Calu3 (cell line): ENCODE measurements at places on chromosomes 2 and 18. TPM values are rescaled to one million over a fixed set of nuclear protein-coding genes. Genes with fewer than 3 reads are reported as not detected.

DNA sequence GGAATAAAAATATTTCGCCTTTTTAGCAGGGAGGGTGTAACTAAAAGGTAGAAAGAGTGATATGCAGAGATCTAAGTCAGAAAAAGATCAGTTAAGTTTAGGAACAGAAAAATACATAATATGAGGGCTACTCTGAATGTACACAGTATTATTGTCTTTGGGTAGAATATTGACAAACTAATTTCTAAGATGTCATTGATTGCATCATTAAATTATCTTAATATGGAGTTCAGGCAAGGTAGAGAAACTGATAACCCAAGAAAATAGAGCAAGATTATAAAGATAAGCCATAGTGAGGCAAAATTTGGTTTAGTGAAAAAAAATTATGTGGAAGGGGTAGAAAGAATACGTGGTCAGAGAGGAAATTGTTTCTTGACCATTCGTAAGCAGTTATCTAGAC lies 629.0 kb upstream of the NXPH2 start:
- H3K27ac ChIP-seq, result no peak overlapping the region
- H3K36me3 ChIP-seq, result no peaks in the 10 kb centered on the region
- DNase-seq, result no peak
- H3K27me3 ChIP-seq, result no peaks in the 10 kb centered on the region

- peaks cover 9% of the 10 kb centered on the region for H3K4me1 ChIP-seq
- no peak for DNase-seq
- no peaks in the 10 kb centered on the region for H3K27me3 ChIP-seq
- peaks cover 42% of the 10 kb centered on the region for H3K36me3 ChIP-seq
- H3K27ac ChIP-seq, result no peak overlapping the region
Observed at GRCh38 chr2:229825476-229825875, 96.3 kb downstream of the TRIP12 start.

DNA sequence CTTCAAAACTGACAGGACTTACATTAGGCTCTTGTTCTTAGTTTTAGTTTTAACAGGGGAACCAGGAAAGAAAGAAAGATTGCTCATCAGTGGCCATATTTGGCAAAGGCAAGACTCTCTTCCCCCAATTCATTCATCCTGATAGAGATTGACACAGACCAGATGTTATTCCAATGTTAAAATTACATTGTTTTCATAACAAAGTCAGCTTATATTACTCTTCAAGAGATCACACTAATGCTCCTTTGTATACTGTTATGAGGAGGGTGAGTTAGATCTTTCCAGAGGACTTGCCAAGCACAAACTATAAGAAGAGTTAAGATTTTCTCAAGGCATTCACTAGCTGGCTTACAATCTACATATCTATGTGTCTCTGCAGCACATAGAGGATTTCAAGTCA lies 252.1 kb downstream of the SLC8A1 start:
- no peaks in the 10 kb centered on the region for H3K36me3 ChIP-seq
- no peak overlapping the region for H3K4me3 ChIP-seq
- no peaks in the 10 kb centered on the region for H3K27me3 ChIP-seq

- H3K4me3 ChIP-seq, result no peak overlapping the region
- no peaks in the 10 kb centered on the region for H3K36me3 ChIP-seq
- no peak overlapping the region for H3K27ac ChIP-seq
- no peaks in the 10 kb centered on the region for H3K4me1 ChIP-seq
- DNase-seq, result no peak
Observed at GRCh38 chr2:30193104-30193681, 38.1 kb upstream of the LBH start.

DNA sequence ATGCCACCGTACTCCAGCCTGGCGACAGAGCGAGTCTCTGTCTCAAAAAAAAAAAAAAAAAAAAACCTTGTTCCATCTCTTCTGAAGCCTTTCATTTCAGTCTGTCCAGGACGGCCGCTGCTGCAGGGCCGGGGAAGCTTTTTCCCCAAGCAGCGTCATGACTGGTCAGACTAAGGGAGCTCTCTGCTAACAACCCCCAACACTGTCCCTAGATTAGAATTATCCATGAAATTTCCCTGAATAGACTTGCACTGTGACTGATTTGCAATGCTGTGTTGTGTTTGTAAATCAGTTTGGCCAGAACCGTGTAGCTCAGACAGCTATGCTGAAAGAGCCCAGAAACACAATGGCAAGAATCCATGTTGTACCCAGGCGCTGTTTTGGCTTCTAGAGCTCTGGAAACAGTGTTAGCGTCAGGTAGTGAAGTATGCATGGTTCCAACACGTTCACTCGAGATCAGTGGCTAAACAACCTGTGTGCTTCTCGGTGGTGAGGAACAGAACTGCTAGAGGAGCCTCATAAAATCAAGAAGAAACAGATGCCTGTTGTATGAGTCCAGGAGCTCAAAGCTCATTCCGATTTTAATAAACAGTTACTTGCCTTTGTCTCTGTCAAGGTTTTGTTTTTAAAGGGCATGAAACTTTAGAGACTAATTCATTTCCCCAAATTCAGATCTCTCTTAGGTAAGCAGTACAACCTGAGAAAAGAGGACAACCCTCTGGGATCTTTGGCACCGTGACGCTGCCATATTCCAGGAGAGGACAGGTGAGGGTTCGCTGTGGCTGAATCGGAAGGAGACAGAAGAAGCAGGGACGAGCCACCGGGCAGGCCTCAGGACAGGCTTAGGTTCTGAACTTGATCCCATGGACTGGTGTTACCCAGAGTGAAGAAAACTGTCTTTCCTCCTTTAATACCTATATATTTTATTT lies 43.5 kb downstream of the GORASP2 start:
- no peak for DNase-seq
- peak overlapping the region; percentile 65 for H3K4me3 ChIP-seq
- peaks cover 18% of the 10 kb centered on the region for H3K4me1 ChIP-seq
- H3K36me3 ChIP-seq, result peaks cover 60% of the 10 kb centered on the region
- peak overlapping the region; percentile 70 for H3K27ac ChIP-seq

DNA sequence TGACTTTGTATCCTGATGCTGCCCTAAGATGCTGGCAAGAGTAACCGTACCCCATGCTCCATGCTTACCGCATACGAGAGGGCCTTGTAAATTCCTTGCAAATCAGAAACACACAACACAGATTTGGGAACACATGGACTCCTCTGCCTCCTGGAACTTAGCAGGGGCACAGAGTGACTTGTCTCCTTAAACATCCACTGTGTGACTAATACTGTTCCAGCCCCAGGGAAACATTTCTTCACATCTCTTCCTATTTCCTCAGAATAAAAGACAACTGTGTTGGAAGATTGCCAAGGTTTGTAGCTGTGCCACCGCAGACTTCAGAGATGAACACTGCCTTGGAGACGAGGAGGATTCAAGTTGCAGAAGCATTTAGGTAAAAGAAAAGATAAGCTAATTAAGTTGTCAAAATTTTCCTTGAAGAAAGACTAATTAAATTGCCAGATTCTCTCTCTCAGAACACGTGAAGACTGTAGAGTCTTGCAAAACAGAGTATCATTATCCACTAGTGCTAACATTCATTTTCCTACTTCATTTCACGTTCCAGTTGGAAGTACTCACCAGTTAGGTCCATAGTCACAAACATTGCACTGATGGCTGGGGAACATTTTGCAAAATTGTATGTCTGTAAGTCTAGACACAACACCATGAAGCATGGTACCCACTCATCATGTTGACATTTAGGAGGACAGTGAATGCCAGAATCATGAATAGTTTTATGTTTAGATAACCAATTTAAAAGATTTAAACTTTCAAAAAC lies 188.8 kb downstream of the TSN start:
- H3K27ac ChIP-seq, result no peak overlapping the region
- no peaks in the 10 kb centered on the region for H3K4me1 ChIP-seq
- H3K36me3 ChIP-seq, result no peaks in the 10 kb centered on the region
- no peak for DNase-seq
- H3K27me3 ChIP-seq, result peaks cover 45% of the 10 kb centered on the region

GRCh38 chr18:2884706-2885285 lies 38.0 kb downstream of the EMILIN2 start:
- H3K36me3 ChIP-seq, result no peaks in the 10 kb centered on the region
- H3K27me3 ChIP-seq, result peaks cover 80% of the 10 kb centered on the region
- H3K27ac ChIP-seq, result no peak overlapping the region
- no peak overlapping the region for H3K4me3 ChIP-seq
- DNase-seq, result no peak
- H3K4me1 ChIP-seq, result no peaks in the 10 kb centered on the region

The FLACC1 gene
- total RNA-seq, result 1.2 and 1.4 TPM in 2 replicates

The KIDINS220 gene
- 33.6 and 35.4 TPM in 2 replicates for total RNA-seq
